Activated gamma-delta T cell treated with Interleukin-2 at 50 U/mL for 16 hours (primary cell): ENCODE measurements at places on chromosomes 12 and 14.
A peak's percentile ranks its signal among the peaks of the same experiment; 100 is the strongest.

GRCh38 chr12:28497889-28498411, 307.7 kb downstream of the CCDC91 start:
- DNase-seq = no peak

DNA sequence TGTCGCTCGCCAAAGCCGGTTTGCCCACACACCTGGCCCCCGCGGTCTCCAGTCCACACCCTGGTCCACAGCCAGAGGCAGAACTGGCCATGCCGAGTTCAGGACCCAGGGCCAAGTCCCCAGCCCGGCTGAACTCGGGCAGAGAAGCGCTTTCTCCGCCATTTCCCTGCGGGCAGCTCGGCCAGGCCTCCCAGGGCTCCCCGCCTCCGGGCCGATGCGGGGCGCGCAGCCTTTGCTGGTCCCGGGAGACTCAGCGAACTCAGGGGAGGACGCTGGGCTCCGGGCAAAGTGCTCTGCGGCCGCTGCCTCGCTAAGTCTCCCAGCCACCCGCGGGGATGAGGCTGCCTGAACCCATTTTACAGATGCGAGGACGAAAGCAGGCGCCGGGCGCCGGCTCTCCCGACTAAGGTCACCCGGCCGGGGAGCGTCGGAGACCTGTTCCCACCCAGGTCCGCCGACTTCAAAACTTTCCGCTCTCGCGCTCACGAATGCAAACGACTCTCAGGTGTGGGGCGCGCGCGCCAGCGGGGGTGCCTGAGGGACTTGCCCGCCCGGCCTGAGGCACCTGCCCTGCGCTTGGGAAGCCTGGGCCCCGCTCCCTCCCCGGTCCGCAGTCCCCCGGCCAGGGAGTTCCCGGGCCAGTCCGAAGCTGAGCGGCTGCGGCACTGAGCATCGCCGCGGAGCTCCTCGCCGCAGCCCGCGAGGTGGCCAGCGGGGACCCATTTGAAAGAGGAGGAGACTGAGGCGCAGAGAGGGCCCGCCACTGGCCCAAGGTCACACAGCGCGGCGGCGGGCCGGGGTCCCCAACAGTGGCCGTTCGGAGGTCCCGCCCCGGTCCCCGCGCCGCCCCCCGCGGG, 627 bp downstream of the TESC start:
- no peak for DNase-seq

GRCh38 chr12:125533434-125534029, 468.3 kb downstream of the AACS start:
- no peak for DNase-seq

DNA sequence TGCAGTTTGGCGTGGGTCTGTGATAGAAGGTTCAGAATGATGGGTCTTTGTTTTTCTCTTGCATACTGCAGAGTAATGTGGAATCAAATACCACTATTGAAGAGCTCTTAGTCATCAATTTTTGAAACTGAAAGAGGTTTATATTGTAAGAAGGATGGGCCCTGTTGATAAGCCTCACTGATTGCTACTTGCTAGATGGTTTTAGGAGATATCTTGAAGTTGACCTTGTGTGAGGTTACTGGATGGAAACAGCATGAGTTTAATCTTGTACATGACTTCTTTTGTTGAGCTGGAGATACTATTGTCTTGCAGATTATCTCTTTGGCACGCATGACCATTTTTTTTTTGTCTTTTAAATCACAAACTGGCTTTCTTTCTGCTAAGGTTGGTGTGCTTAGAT, 13.8 kb downstream of the BICD1 start:
- no peak for DNase-seq

GRCh38 chr12:121787063-121788025, 6.1 kb downstream of the RHOF start:
- DNase-seq = peak; percentile 61

GRCh38 chr14:69964841-69965240, 85.6 kb downstream of the SMOC1 start:
- DNase-seq = no peak

DNA sequence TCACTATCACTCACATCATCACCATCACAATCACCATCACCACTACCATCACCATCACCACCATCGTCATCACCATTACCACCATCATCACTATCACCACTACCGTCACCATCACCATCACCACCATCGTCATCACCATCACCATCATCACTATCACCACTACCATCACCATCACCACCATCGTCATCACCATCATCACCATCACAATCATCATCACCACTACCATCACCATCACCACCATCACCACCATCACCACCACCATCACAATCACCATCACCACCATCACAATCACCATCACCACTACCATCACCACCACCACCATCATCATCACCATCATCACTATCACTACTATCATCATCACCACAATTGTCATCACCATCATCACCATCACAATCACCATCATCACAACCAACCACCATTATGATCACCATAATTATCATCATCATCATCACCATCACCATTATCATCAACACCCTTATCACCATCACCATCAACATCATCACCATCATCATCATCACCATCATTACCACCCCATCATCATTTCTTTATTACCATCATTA, 90.8 kb downstream of the DICER1 start:
- no peak for DNase-seq

- DNase-seq = no peak
Observed at GRCh38 chr12:91191513-91192111, 9.0 kb upstream of the DCN start.

DNA sequence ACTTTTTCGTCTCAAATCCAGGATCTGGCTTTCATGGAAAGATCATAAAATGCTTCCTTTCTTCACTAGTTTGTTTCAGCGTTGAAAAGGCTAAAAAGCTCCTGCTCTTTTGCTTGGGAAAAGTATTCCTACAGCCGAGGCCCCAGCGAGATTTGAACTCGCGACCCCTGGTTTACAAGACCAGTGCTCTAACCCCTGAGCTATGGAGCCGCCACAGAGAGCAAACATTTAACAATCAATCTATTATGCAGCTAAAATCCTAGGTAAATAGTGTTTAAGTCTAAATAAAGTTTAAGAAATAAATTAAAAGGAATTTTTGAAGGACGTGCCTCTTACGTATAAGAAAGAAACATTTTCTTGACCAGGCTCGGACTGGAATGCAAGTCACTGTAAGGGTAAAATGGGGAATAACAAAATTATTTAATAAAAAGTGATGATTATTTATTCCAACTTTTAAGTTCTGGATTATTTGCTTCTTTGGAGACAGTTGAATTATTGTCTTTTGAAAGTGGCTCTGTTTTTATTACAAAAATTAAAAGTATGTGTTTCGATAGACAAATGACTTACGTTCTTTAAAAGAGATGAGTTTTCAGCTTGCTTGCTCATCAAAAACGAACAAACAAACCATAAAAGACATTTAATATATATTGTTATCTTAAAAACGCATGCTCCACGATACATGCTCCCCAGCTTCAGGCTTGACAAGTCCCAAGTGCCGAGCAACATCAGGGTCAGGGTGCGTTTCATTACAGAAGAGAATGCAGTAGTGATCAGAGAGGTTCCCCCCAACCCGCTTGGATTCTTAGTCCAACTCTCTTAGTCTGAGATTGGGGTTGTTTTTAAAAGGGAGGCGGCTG, 10.2 kb downstream of the OR6S1 start:
- DNase-seq = no peak

DNA sequence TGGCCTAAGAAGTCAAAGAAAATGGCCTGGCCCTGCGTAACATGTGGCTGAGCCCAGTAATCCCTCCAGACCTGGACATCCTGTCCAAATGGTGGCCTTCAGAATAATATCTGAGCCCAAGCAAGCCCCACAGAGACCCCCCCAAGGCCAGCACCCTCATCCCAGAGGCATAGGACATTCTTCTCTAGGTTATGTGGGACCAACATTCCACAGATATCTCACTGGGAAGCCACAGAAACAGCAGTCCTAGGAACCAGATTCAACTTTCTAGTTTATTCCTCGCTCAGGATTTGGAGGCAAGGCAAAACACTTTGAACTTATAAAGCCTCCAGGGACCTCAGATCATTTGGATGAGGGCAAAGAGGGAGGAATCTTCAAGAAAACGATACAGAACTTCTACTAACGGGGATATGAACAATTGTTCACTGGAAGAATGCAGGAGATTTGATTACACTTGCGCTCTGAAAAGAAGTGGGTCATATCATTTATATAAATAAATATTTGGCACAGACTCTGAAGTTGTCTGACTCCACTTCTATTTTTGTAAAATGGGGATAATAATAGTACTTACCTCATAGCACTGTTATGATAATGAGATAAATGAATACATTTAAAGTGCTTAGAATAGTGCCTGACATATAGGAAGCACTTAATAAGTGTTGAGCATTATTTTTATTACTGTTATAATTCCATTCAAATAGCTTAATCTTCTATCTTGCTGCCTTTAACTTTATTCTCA, 171.5 kb downstream of the NUAK1 start:
- DNase-seq = no peak

DNA sequence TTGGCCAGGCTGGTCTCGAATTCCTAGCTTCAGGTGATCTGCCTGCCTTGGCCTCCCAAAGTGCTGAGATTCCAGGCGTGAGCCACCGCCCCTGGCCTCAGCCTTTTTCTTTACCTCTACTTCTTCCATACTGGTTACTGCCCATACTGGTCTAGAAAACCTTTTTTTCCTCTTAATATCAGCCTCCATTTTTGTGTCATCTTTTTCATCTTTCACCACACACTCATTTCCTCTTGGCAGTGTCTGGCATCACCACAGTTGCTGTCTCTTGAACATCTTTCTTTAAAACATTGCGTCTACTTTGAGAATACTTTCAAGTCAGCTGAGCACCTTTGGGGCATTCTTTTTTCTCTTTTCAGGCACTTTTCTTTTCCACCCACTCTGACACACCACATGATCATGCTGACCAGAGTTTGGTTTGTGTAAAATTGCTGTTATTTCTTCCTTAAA, 32.7 kb downstream of the DDX47 start:
- no peak for DNase-seq

- DNase-seq = no peak
Observed at GRCh38 chr14:96189281-96189711, 15.3 kb upstream of the BDKRB2 start.

- no peak for DNase-seq
Observed at GRCh38 chr12:39352471-39353017, 90.4 kb downstream of the KIF21A start.

DNA sequence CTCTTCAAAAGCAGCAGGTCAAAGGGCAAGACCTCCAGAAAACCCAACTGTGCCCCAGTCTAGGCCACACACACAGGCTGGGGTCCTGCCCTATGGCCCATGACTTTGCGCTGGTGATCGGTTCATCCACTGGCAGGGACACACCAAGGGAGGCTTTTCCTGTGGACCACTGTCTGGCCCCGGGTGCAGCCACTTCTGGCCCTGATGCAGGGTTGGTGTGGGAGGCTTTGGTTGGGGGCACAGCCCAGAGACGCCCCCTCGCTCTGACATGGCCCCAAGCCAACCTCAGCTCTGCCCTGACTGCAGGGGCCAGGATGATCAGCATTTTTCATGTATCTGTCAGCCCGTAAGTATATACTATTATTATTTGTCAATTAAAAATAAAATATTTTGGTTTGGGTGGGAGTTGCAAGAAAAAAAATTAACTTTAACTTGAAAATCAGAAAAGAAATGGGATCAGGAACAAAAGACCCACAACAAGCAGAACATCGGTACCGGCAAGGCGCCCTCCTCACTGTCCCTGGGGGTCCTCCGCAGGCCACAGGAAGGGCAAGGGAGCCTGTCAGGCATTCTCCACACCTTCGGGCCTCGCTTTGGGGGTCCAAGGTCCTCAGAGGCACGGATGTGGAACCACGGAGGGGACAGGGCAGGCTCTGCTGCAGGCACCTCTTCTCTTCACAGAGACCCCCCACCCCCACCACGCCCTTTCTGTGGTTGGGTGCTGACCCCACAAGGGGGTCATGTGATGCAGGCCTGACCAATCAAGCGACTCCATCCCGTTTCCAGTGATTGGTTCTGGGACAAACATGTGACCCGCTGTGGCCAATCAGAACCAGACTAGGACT, 181.5 kb upstream of the SFSWAP start:
- no peak for DNase-seq

- DNase-seq = no peak
Observed at GRCh38 chr14:63472986-63473788, 70.0 kb downstream of the PPP2R5E start.

DNA sequence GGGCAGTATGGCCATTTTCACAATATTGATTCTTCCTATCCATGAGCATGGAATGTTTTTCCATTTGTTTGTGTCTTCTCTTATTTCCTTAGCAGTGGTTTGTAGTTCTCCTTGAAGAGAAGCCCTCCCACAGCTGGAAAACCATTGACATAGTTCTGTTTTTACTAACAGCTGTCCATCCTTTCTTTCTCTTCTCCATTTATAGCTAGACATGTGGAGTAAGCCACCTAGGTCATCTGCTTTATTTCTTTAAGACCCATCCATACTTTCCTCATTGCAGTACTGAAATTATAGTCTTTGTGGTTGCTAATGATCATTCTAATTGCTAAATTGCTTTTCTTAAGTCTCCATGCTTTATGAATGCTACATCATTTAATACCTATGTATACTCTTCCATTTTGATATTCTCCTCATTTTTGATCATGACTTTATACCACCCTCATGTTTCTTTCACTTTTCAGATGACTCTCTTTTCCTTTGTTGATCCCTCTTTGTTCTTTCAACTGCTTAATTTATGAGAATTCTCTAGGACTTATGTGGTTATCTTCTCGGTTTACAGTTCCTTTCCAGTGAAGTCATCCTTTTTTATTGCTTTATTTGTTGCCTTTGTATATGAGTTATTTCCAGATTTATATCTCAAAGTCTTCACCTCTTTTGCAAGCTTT, 114.2 kb downstream of the PCNX1 start:
- DNase-seq = no peak

GRCh38 chr14:97581016-97581415, 783.8 kb downstream of the VRK1 start:
- DNase-seq = no peak

DNA sequence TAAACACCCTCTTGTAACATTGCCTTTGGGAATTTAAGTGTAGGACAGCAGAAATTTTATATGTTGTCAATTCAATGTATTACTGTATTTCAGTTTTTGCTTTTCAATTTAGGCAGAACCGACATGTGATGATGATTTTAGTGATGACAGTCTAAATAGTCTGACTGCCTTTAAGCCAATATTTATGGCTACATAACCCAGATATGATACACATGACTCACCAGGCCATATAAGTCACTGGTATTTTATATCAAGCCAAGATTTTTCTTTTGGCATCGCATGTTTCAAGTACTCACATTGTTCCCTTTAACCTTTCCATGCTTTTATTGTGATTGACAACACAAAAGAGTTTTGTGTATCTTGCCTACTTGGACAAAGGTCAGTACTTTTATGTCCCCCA, 13.6 kb upstream of the PPM1A start:
- DNase-seq = no peak

DNA sequence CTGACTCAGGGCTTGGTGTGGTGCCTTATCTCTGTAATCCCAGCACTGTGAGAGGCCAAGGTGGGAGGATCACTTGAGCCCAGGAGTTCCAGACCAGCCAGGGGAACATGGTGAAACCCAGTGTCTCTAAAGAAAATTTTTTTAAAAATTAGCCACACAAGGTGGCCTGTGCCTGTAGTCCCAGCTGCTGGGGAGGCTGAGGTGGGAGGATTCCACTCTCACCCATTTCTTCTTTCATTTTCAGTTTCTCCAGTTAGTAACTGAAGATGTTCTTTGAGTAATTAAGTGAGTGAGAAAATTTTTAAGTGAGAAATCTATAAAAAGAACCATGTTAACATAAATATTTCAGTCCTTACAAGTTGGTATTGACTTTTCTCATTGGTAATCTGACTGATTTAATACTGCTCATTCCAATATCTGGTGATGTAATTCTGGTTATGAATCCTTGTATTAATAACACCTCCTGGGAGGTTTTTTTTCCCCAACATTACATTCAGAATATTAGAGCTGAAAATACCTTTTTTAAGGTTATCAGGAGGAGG, 6.1 kb downstream of the METTL3 start:
- no peak for DNase-seq
